ENCODE measurements at places on chromosomes 2 and 18.

GRCh38 chr2:98465456-98466226 is 21.0 kb downstream of the INPP4A start:
- peak; percentile 81 for DNase-seq

DNA sequence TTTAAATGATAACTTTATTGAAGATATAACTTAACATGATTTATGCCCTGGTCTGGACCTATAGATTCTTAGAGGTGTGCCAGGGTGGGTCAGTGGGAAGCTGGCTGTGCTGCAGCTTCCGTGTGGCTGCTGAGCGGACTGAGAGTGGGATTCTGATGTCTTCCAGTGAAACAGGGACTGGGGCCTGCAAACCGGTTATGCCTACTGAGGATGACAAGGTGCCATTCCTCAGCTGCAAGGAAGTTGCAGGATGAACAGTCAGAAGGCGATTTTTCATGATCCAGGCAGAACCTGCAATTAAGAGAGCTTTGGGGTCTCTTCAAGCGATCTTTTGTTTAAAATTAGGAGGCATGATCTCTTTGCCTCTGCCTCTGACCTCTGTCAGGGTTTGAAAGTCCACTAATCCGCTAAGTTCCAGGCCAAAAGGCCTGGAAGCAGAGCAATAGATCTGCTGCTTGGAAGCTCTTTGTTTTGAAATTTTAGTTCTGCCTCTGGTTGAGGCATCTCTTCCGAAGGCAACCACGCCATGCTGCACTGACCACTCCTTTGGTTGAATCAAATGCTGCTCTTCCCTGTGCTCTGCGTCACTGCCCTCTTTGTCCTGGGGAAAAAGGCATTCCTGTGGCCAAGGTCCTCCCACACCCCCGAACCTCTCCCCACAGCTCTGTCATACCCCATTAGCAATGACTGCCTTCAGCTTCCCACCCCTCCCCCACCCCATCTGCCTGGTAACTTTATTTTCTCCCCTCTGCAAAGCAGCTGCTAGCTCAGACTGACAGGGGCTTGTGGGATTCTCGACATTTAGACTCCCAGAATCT is 2.0 kb downstream of the TMEM169 start:
- DNase-seq, result no peak

DNA sequence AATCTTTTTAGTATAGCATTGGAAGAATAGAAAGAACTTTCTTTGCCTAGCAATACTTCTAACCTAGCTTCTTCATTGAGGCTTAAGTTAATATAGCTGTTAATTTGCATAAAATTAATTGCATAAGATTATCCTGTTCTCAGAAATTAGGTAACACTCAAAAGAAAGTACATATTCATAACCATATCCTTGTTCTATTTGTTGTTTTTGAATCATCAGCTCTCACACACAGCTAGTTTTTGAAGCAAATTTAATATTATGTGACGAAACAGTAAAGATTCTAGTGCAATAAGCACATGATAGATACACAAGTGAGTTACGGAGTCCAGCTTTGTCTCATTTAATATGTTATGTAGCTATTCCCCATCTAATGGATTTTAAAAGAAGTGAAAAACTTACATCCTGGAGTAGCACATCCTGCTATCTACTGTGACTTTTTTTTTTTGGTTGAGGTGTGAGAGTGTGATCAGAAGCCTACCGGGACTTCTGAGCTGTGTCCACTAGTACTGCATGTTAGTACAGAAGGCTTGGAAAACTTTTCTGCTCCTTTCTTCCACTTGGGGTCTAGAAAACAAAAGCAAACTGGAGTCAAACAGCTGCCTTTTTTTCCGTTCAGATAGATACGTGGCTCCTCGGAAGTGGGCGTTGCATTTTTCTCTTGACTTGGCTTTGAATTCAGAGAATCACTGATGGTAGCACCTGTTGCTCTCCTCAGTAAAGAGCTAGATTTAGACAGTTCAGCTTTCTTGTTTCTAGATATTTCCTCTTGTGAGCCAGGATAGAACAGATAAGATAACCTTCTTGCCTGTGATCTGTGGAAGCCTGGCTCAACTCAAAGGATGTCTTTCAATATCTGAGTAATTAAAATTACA is 27.2 kb downstream of the KDM3A start:
- peak; percentile 1 for DNase-seq

DNA sequence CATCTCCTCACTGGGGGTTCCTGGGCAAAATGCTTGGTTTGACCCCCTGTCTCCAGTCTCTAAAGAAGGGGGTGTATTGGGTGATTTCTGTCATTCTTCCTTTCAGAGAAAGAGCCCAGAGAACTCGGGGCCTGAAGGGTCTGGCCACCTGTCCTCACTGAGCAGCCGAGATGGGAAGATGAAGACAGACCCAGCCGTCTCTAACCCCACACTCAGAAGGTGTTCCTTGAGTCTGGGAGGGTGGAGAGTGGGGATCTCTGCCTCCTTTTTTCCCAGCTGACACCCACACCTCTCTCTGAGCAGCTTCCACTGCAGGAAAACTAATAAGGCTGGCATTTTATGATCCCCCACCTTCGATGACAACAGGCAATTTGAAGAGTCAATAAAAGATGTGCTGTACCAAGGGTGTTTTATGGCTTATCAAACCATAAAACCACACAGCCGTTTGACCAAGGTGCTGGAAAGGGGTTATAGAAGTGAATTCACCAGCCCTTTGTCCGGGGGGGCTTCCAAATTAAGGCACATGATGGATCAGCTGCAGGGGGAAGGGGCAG is 213.8 kb downstream of the SMAD2 start:
- DNase-seq, result no peak

GRCh38 chr2:39394516-39394961 is 42.5 kb downstream of the MAP4K3 start:
- no peak for DNase-seq

DNA sequence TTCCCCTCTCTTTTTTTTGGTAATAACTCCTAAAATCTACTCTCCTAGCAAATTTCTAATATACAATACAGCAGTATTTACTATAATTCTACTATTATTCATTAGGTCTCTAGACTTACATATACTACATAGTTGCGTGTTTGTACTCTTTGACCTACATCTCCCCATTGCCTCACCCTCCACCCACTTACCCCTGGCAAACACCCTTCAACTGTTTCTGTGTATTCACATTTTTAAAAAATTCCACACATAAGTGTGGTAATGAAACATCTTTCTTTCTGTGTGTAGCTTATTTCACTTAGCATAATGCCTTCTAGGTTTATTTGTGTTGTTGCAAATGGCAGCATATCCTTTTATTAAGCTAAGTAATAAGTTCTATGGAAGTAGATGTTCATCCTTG is 336.0 kb downstream of the CCDC85A start:
- no peak for DNase-seq

DNA sequence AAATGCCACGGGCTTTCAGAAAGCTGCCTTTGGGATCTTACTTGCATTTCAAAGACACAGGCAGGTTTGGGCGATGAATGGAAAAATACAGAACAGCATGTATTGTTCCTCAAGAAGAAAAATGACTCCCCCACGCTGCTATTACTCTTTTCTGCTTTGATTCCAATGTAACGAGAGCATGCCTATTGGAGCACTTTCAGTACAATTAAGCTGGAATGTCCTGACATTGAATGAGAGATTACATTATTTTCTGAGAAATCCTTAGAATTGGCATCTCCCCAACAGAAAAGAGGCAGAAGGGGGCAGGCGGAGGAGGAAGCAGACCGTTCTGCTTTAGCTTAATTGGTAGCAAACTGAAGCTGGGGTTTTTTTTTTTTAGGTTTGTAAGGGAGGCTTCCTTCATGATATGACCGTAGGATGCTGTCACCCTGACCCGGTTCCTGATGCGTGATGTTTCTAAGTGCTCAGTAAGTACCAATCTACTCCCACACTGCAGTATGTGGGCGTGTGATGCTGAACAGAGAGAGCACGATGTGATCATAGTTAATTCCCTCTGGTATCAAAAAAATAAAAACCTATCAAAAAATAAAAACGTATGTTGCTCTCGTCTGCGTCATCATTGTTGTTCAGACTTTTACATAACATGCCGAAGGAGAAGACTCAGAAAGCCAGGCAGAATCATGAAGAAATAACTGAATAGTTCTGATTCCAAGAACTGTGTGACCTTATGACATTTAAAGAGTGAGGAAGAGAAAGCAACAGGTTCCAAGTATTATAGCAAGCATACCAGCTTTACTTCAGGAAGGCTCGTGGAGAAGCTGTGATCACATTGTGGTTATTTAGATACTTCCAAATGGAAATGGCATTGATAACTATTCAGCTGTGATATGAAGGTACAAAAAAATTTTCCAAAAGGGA is 40.5 kb downstream of the LONRF2 start:
- no peak for DNase-seq

DNA sequence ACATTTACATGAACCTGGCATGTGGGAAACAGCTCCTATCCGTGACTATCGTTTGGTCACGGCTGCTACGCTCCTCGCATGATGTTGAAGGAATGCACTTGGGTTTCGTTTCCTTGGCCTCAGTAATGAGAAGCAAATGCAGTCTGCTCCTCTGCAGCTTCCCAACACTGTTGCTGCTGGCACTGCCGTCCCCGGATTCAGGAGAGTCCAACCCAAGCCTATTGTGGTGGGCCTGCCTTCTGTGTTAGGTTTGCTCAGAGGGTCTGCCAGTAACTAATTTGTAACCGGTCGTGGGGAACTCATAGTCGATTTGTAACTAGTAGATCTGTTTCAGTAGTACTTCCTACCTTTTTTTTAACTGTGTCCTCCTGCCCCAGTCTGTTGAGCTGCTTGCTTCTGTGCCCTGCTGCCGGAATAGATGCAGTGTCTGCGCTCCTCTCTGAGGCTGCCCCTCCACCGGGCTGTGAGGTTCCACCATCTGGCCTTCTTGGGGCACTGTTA is 58.4 kb downstream of the WDSUB1 start:
- DNase-seq, result no peak

GRCh38 chr2:173216051-173216450 is 138.6 kb upstream of the CDCA7 start:
- no peak for DNase-seq

GRCh38 chr2:68203587-68203986 is 45.9 kb downstream of the PNO1 start:
- no peak for DNase-seq

- DNase-seq, result no peak
These were observed 30.4 kb downstream of the AOX1 start for GRCh38 chr2:200616193-200616592.

DNA sequence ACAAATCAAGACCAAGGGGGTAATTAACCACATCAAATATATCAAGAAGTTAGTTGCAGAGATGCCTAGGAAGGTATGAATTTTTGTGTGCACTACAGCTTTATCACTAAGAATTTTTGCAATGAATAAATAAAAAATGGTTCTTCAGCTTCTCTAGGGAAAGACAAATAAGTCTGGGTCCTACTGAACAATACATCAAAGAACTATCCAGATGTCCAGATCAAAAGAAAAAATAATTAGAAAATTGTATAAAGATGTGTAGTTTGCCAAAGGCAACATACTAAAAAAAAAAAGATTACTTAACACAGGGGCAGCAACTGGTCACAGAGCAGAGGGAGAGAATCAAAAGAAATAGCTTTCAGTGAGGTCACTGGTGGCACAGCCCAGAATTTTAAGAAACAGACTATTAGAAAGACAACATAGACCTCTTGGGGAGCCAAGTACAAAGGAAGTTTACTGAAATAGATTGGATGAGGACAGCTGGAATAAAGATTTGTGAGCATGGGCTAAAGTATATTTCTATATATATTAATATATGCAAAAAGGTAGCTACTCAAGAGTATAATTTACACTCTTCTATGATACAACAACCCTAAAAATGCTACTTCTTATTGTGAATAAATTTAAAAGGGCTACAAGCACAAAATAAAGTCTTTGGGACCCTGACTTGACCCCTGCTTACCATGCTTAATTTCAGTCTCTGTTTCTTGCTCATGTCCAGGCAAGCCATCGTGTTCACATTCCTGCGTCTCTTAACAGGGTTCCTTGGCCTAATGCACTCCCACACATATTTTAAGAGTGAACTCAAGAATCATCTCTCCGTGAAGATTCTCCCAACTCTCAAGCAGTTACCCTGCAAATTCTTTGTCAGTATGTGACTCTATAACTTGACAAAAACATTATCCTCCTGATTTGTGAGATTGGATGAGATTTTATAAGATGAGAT is 99.0 kb upstream of the GRB14 start:
- DNase-seq, result no peak

- DNase-seq, result peak; percentile 18
These were observed 233.7 kb downstream of the METTL4 start for GRCh38 chr18:2337552-2338141.

DNA sequence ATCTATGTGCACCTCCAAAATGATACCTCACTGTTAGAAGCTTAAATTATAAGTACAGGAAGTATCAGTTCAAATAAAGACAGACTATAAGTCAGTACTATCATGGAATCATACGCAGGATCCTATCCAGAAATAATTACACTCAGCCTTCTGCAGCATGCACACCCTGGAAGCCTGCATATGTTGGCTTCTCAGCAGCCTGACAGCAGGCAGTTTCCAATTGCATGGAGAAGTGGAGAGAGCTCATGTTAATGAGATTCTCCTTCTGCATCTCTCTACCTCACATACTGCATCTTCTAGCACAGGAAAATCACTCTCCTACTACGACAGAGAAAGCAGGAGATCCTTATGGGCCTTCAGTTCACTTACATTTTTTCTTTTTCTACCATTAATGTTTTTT is 20.5 kb downstream of the NR4A2 start:
- DNase-seq, result no peak

DNA sequence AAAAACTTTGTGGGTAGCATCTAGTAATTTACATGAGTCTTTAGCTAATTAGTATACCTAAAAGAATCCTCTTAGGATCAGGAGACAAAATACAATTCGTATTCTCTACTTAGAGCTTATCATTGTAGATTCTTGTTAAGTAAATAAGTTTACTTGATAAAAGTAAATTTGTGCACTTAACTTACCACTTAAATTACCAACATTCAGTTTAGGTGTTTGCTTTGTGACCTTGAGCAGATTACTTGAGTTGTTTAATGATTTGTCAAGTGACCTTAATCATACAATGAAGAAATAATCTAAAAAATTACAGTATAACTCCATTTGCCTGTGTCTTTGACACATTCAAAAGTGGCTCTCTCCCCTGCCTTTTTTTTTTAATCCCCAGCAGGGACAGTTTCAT is 67.2 kb upstream of the UBXN4 start:
- no peak for DNase-seq

- DNase-seq, result no peak
These were observed 12.2 kb downstream of the SESTD1 start for GRCh38 chr2:179252423-179252822.

GRCh38 chr2:193561054-193561453 is 1366.3 kb upstream of the TMEFF2 start:
- DNase-seq, result no peak

DNA sequence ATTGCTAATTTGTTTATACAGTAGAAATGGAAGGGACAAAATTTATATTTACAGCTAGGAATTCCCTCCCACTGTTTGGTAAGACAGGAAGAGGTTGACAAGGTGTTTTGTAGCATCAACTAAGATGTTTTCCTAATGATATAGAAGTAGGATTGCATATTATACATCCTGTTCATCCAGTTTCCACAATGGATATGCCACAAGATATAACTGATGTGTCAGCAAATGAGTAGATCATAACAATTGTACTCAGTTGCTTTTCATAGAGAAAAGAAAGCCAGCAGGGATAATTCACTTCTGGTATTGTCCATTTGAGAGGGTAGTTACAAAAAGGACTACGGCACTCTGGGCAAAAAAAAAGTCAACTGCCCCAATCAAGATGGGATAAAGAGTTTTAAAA is 102.7 kb downstream of the CALCRL start:
- no peak for DNase-seq
